ENCODE measurements at places on chromosomes 4 and X.

GRCh38 chrX:53319614-53320542 is 38.5 kb upstream of the IQSEC2 start:
- DNase-seq, result no peak

DNA sequence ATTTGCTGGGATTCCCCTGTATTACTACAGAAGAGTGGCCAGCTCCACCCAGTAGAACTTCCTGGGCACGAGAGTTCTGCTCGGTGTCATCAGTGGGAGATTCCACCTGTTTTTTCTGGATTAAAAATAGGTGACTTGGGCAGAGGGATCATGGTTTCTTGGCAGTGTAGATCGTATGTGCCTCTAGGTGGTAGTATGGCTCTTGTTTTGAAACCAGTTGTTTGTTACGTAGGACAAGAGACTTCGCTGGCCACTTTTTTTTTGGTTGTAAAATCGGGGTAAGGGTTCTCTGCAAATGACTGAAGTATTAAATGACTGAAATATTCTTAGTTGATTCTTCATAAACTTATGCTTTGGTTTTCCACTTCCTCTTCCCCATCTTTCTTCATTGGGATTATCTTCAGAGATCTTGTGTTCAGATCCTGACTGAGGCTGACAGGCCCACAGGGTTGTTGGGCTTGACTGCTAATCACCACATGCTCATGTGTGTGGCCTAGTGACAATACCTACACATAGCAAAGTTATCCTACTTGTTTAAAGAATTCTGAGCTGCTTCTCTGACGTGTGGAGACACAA is 43.8 kb upstream of the WDR1 start:
- no peak for DNase-seq

- no peak for DNase-seq
Observed at GRCh38 chrX:15724911-15725310, 13.2 kb upstream of the CA5B start.

GRCh38 chr4:117134386-117134785 is 49.0 kb upstream of the TRAM1L1 start:
- no peak for DNase-seq

DNA sequence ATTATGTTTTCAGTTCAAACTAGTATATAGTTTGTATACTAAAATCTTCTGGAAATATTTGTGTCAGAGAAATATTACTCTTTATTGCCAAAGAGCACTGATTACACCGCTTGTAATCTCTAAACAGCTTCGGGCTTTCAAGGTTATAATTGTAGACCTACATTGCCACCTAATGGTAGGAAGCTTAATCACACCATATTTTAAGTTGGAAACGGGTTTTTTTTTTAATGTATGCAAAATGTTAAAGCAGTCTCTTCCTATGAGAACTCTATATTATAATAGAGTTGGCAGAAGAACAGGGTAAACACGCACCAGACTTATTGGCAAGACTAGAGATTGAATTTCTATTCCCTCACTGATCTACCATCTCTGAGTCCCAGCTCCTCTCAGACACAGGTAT is 19.5 kb upstream of the NFXL1 start:
- no peak for DNase-seq

DNA sequence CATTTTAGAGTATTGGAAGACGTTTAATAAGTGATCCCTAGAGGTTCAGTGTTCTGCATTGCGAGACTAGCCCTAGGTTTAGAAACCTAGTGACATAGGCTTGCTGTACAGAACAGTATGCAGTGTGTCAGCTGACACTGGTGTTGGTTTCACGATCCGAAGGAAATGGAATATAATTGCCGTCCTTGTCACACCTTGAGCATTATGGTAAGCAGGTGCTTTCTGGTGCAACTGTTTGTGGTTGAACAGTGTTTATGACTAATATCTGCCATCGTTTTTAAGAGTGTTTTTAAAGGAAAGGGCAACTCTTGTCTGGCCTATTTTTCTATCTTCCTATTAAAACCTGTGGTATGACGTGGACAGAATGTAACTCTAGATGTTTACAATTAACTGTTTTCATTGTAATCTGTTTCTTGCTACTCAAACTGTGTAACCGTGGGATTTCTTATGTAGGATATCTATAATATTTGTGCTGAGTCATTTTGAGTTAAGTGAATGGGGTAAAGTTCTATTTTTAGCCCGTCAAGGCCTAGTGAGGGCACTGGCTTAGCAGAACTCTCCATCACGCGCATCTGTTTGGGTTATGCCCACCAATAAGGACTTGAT is 53.8 kb upstream of the TBC1D14 start:
- no peak for DNase-seq

GRCh38 chr4:26583538-26583864 is 383 bp upstream of the TBC1D19 start:
- no peak for DNase-seq

DNA sequence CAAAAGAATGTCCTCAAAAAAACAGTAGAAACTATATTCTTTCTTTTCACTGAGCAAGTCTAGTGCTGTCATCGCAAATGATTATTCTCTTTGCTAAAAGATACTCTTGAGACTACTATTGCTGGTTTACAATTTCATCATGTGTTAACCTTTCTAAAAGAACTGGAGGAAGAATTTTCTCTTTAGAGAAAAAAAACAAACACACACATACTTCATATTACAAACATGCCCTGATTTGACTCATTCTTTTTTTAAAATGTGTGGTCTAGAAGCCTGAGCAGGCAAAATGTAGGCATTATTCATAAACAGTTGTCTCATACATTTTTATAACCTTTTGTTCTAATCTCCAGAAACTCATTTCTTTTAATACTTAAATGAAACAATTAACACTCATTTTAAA is 60.6 kb upstream of the FAT4 start:
- DNase-seq, result no peak

- no peak for DNase-seq
Observed at GRCh38 chr4:4521731-4522130, 20.1 kb downstream of the STX18 start.

GRCh38 chr4:111812760-111813159 is 332.5 kb upstream of the FAM241A start:
- DNase-seq, result no peak

DNA sequence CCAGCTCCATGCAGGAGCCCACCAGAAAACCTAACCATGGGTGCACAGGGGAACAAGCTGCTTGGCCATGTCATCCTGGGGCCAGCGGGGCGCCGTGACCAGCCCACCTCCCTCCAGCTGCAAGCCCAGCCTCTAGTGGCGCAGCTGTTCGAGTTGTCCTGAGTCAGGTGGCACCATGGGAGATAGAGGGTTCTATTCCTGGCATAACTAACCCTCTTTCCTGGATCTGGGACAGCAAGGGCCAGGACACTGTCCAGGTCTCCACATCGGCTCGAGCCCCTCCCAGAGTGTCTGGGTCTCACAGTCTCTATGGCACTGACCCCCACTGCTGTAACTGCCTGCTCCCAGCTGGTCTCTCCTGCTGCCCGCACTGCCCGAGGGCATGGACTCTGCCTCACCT is 16.7 kb downstream of the ABLIM2 start:
- no peak for DNase-seq

DNA sequence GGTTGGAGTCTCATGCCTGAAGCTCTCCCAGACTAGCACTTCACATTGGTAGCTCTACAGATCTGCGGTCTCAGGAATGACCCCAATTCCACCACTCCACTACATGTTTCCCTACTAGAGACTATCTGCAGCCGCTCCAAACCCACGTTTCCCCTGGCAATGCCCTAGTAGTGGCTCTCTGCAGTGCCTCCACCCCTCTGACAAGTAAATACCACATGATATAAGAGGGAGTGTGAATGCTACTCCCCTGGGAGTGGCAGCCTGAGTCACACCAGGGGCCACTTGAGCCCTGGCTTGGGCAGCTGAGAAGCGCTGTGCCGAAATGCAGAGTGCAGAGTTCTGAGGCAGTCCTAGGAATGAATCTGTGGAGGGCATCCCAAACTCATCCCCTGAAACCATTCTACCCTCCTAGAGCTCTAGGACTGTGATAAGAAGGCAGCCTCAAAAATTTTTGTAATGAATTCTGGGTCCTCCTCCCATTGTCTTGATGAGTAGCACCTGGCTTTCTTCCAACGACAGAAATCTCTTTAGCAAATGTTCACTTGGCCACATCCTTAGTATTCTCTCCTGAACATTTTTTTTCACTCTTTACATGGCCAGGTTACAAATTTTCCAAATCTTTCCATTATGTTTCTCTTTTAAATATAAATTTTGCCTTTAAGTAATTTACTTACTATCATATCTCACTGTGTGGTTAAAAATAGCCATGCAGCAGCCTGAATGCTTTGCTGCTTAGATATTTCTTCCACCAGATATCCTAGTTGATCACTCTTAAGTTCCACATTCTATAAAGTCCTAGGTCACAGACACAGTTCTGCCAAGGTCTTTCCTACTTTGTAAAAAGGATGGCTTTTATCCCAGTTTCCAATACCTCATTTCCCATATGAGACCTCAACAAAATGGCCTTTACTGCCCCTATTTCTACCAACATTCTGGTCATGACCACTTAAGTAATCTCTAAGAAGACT is 160.2 kb upstream of the CPEB2 start:
- DNase-seq, result no peak

GRCh38 chrX:50853399-50853798 is 39.4 kb upstream of the SHROOM4 start:
- no peak for DNase-seq

DNA sequence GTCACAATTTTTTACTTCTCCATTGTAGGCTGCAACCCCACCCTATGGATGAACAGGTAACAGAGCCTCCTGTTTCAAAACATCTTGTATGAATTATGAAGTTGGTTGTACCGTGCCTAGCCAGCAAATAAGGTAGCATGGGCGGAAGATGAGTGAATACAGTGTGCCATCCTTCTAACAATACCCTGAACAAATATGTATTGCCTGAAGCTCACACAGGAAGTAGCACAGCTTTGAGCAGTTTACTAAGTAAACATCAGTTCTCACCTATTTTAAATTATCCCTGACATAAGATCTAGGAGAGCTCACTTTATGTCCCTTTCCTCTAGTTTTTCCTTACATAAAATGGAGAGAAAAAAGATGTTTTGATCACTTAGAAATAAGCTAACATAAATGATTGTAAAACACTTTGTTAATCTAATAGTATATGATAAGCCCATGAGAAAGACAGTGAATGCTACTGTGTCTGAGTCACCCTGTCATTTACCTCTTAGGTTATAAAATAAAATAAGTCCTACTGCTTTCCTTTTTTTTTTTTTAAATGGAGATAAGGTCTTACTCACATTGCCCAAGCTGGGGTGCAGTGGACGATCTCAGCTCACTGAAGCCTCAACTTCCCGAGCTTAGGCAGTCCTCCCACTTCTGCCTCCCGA is 36.6 kb downstream of the GRSF1 start:
- DNase-seq, result no peak

DNA sequence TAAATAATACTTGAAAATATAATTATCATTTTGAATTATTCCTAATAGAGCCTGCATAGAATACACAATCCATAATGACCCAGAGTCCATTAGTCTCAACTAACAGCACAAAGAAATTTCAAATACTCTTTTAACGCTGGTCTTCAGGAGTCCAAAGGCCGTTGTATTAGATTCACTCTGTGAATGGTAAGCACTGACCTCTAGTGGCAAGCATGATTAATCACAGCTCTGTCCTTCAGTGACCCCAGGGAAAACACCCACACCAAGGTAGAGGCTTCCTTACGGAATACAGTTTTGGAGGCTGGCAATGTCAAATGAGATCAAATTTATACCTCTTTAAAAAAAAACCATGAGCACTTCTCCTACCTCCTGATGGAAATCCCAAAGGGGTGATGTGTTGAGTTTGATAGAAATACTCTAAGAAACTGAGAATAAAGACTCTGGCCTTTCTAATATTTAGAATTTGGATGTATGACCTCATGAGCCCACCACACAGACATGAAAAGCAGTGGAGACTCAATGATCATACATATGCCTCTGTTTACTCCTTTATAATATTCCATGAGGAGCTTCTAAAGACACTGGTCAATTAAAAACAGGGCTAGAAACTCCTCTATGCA is 147.2 kb upstream of the DKK2 start:
- no peak for DNase-seq

GRCh38 chr4:80180743-80181142 is 16.6 kb upstream of the PRDM8 start:
- no peak for DNase-seq

GRCh38 chrX:34381241-34381640 is 249.1 kb upstream of the FAM47A start:
- DNase-seq, result no peak

GRCh38 chrX:102129473-102129872 is 4.0 kb downstream of the TCEAL2 start:
- DNase-seq, result no peak

DNA sequence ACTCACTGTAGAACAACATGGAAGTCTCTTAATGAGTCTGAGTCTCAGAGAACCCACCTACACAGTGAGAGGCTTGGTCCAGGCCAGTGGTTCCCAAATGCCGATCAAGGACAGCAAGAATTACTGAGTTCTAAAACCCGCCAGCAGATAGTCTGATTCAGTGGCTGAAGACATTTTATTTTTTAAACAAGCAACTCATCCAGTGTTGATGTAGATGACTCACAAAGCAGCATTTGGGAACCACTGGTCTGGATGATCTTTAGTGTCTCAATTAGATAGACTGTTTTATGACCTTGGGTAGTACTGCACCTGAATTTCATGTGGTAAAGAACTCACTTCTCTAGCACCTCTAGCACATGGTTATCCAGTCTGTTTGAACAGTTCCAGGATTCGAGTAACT is 193.6 kb downstream of the FBXW7 start:
- DNase-seq, result no peak

DNA sequence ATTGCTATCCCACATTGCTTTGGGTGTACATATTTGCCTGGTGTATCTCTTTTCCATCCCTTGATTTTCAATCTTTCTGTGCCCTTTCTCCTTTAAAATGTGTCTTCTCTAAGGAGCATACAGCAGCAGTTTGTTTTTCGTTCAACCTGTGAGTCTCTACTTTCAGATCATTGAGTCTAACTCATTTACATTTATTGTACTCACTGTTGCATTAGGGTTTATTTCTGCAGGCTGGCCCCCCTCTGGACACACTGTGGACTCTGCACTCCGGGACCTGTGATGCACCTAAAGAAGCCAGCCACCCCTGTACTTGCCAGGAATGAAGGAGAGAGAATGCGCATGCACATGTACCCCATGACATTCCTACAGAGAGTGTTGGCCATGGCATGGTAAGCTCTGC is 93.0 kb downstream of the FAM53A start:
- no peak for DNase-seq

DNA sequence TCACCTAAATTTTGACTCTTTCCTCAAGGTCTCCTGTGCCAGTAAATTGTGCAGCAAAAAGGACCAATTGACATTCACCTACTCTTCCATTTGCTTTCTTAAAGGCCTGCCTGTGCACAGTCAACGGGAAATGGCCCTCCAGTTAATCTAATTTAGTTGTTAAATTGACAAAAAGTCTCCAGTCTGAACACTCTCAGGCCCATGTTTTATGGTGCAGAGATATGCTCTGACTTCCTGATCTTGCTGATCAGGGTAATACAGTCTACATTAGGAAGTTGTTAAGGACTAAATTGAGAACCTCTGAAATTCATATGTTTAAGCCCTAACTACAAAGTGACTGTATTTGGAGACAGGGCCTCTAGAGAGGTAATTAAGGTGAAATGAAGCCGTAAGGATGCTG is 133.6 kb upstream of the IL15 start:
- no peak for DNase-seq

Measured in posterior cingulate gyrus (tissue), 11 donors.